ENCODE measurements at places on chromosomes 12 and 14.

GRCh38 chr14:99879401-99880295 lies 86.4 kb downstream of the EML1 start:
- no peak for DNase-seq

DNA sequence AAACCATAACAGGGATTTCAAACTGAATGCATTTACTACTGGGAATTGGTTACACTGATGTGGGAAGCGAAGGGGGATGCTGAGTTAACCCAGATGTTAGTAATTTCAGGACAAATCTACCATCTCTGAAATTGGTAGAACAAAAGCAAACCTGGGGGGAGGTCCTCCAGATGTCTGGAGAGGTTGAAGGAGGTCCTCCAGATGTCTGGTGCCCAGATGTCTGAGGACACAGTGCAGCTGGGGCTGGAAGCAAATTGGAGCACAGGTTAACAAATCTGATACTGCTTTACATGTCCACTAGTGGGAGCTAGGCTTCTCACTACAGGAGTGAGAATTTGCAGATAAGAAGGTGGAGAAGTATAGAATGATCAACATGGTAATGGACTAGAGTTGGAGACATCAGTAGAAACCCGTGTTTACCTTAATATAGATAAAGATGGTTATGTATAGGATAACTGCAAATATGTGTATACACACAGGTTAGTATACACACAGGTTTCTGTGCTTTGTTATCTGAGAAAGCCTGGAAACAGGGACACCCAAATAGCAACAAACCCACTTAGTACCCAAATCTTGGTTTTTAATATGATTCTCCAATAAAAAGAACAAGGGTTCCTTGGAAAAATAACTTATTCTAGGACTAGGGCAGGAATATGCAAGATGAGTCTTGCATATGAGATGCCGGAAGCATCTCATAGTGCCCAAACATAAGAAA lies 162.5 kb downstream of the C12orf50 start:
- DNase-seq = peak; percentile 16

DNA sequence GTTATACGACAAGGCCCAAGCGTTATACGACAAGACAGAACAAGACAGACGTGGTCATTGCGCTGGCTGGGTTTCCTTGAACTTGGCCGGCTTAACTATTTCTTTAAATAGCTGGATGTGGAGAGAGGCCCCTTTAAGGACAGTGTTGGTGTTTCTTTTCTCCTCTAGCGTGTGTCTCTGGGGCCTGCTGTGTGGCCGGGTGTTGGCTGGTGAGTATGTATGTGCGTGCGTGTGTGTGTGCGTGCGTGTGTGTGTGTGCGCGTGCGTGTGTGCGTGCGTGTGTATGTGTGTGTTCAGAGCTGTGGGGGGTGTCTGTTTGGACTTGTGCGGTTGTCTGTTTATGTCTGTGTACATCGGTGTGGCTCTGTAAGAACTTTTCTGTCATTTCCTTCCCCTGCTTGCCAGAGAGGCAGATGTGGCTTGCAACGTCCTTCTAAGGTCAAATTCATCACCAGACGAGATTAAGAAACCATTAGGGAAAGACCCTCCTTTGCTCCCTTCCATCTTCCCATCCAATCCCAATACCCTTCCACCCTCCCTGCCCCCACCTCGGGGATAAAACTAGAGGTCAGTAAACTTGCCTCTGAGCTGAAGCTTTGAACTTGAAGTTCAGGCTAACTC lies 78.6 kb upstream of the TBX3 start:
- DNase-seq = no peak

DNA sequence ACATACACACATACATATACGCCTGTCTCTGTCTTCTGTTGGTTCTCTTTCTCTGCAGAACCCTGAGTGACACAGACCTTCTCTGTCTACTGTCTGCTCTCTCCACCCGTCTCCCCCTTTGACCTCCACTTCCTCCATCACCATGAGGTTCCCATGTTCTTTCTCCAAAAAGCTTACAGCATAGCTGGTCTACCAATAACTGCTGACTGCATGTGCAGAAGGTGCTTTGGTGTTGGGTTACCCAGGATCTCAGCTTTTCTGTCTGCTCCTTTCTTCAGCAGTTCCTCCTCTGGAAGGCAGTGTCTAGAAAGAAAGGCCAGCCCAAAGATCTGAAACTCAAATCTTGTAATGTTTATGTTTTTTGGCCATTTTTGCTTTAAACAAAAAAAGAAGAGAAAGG lies 125.6 kb downstream of the SMOC1 start:
- DNase-seq = no peak

GRCh38 chr12:58000499-58000898 lies 59.1 kb downstream of the ATP23 start:
- no peak for DNase-seq

- no peak for DNase-seq
These were observed 512 bp downstream of the PDE1B start for GRCh38 chr12:54549774-54550451.
